ENCODE measurements at places on chromosomes 7 and 10.

DNA sequence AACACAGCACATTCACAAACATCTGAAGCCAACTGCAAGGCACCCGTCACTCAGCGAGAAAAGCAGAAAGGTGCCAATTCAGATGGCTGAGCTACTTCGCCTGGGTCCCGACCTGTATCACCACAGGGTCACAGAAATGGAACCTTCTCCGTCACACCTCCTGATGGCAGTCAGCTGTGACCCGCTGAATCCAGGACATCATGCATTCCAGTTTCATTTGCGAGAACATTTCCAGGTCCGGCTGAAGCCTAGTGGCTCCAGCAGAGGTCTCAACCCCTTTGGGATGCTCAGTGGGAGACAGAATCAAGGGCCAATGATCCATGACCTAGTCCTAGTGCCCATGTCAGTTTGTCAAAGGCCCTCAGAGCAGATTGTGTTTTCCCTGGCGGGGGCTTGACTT, 193.6 kb upstream of the KLF14 start:
- peak; percentile 1 for DNase-seq

DNA sequence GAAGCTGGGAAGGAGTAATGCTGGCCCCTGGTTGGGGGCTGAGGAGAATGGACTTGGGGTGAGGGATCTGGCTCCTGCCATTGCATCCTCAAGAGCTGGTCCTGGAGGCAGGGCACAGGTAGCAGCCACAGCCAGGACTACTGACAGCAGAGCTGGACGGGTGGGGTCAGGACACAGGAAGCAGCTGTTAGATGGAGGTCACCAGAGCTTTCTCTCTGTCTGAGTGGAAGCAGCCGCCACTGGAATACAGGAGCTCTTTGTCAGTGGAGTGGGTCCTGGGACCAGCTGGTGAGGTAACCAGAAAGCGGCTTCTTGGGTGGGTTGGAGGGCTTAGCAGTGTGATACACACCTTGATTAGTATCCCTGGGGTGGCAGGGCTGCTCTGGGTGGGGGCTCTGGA, 58.1 kb upstream of the AQP1 start:
- DNase-seq = no peak

DNA sequence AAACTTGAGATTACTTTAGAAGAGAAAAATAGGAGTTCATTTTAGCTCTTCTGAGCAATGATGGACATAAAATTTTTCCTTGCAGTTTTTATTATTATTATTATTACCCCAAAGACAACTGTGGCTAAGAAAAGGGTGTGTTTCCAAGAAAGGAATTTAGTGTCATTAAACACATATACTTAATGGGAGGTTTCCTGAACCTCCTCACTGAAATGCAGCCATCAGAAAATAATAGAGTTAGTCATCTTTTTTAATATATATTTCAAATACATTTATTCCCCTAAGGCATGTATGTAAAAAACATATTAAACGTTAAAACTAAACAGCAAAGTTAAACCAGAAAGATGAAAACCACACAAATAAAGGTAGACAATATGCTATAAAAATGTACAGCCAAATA, 66.8 kb downstream of the CRPPA start:
- DNase-seq = no peak

- no peak for DNase-seq
Observed at GRCh38 chr7:36062154-36062815, 90.8 kb upstream of the EEPD1 start.

GRCh38 chr7:69276011-69276729, 322.1 kb upstream of the AUTS2 start:
- no peak for DNase-seq

DNA sequence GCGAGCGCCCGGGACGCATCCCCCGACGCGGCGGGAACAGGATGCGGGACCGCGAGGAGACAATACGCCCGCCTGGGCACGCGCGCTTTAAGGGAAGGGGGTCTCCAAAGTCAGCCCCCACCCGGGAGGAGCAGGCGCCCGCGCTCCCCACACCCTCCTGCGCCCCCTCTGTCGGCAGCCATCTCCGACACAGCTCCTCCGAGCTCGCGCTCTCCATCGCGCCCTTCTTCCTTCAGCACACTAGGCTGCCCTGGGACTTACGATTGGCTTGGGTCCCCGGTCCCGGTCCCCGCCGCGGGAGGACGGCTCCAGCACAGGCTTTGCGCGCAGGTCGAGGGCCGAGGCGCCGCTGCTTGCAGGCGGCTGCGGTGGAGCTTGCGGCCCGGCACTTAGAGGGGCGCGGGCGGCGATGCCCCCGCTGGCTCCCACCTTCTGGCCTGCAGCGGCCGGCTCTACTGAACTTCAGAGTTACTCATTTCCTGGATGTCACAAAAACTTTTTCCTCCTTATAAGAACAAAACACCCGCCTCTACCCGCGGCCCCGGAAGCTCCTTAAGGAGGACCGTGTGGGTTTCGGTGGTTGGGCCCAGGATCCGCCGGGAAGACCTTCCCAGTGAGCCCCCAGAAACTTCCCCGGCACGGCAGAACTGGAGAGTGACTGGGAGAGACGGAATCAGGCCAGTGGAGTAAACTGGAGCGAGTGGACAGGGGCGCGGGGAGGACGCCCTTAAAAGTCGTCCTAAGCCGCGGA, at the start of gene ITPRIP:
Gene ITPRIP (minus strand): TSS at position 481 of the 751 bp plus-strand sequence. CDS start 22,414 bp downstream, outside the sequence.
- peak; percentile 84 for DNase-seq

DNA sequence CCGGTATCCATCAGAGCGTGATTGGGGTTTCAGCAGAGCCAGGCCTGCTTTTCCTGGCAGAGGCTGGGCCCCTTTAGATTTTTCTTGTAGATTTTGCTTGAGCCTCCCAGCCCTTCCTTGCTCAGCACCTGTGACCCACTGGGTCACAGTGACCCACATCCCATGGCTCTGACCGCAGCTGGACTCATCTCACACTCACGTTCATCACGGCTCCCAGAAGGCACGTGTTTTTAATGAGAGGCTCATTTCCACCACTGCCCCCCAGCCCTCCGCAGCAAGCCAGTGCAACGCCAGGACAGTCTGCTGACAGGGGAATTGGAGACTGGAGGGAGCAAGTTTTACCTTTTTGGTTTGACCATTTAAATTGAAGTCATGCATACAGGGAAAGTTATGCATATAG, 155.7 kb downstream of the CUX1 start:
- DNase-seq = no peak

DNA sequence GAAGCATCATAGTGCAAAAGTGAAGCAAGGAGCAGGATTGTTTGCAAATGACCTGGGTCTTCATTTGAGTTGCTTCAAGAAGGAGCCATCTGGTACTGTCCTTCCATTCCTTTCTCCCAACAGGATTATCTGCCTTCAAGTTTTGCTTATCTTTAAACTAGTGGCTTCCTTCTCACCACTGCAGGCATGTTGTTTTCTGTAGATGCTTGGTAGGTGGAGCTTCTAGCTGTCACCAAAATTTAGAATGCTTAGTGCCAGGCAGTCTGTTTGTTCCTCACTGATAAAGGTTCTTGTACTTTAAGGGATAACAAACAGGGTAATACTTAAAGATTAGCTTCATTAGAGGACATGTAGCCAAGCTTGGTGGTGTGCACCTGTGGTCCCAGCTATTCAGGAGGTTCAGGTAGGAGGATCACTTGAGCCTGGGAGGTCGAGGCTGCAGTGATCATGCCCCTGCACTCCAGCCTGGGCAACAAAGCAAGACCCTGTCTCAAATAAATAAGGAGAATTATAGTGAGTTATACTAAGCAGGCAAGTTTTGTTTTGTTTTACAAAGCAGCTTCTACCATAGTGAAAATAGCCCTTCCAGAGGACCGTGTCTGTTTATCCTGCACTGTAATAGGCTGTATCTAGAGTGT, 5.7 kb downstream of the ARL5B start:
- no peak for DNase-seq

GRCh38 chr10:79397575-79398303, 47.7 kb downstream of the ZCCHC24 start:
- no peak for DNase-seq

- no peak for DNase-seq
Observed at GRCh38 chr10:125482637-125483036, 200.3 kb downstream of the TEX36 start.

GRCh38 chr10:119940487-119940886, 48.0 kb downstream of the SEC23IP start:
- DNase-seq = no peak

- DNase-seq = no peak
Observed at GRCh38 chr7:87507446-87507845, 32.0 kb upstream of the ABCB4 start.

DNA sequence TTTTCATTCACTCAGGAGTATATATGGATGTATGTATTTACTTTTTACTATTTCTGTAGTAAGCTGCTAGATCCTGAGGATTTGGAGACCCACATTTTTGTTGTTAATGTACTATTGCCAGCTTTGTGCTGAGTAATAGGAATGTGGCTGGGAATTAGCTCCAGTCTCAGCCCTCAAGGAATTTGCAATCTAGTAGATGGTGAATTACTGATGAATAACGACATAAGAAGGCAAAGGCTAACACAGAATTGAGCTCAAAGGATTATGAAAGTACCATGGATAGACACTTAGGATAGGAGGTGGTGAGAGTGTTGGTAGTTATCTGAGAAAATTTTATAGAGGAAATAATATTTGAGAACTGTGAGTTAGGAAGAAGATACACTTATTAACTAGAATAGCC, 19.9 kb downstream of the CASD1 start:
- DNase-seq = no peak

DNA sequence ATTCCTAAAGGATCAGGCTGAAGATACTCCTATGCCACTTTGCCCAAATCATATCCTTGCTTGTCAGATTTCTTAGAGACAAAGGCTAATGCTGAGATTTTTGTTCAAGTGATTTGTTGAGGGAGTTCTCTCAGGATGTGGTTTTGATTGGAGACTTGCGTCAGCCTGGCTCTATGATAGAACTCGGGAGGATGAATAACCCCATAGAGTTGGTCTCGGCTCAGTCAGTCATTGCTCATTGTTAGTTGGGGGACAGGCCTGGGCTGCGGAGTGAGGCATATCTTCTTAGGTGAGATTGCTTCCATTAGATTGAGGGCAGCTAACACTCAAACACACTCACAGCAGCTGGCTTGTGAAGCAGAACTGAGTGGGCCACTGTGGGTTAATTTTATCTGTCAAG, 203.4 kb downstream of the KIF20B start:
- peak; percentile 10 for DNase-seq

DNA sequence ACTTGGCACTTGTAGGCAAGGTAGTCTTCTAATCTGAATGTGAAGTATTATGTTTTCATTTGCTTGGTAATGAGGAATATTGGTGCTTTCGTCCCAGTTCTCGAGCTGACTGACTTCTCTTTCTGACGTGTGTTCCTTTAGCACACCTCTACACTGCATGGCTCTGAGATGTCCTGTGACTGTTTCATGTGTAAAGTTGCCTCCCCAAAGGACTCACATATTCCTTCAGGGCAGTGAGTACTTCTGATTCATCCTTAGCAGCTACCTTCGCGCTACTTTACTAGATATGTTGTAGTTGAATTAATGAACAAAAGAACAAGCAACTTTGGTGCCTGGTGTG, 113.7 kb downstream of the EGFR start:
- DNase-seq = no peak

DNA sequence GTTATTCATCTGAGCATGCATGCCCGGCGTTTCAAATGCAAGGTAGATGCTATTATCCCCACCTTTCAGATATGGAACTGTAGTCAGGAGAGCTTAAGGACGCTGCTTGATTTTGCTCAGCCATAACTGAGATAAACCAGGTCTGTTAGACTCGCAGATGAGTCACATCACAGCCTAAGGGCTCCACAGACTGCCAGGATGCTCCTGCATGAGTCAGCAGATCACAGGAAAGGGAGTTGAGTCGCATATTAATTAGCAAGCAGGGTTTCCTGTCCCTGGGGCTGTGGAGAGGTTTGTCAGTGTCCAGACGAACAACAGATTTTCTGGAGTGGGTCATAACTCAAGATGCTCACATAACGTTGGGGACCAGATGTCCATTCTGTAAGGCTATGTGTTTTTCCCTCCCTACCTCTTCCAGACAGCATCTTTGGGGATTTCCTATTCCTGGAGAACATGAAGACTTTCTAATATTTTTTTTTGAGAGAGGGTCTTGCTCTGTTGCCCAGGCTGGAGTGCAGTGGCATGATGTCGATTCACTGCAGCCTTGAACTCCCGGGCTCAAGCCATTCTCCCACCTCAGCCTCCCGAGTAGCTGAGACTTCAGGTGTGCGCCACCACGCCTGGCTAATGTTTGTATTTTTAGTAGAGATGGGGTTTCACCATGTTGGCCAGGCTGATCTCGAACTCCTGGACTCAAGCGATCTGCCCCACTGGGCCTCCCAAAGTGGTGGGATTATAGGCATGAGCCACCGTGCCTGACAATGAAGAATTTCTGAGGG, 36.7 kb downstream of the PFKFB3 start:
- peak; percentile 87 for DNase-seq

DNA sequence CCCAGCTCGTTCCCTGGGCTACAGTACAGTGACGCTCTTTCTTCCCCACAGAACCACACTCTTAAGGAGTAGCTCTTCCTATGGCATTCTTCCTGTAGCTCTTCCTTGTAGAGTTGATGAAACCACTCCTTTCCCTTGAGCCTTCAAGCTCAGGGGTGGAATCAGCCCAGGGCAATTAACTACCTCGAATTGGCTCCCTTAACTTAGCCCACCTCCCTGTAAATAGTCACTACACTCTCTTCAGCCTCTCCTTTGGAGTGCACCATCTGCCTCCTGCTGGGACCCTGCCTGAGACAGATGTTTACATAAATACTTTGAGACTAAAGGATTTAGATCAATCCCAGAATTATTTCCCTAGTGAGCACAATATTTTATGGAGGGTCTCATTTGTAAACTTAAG, 537.8 kb upstream of the AUTS2 start:
- no peak for DNase-seq

- no peak for DNase-seq
Observed at GRCh38 chr7:137328373-137329120, 15.0 kb downstream of the PTN start.

GRCh38 chr7:43834463-43835251, 34.7 kb downstream of the MRPS24 start:
- peak; percentile 62 for DNase-seq

DNA sequence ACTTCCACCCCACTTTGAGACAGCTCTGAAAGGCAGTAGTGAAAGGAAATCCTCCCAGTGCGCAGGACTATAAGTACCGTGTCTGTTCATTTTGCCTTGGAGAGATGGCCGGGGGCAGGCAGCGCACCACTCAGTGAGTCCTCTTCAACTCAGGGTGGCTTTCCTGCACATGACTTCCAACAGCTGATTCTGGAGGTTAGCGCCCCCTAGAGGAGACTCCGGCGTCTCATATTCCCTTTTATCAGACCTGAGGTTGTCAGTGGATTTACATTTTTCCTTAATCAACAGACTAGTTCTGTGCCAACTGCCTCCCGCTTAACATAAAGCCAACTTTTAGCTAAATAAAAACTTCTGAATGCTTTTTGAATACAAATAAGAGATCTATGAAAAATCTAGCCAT, 101.0 kb downstream of the HERPUD2 start:
- DNase-seq = peak; percentile 46

GRCh38 chr7:75573477-75574019, 81.4 kb downstream of the SPDYE5 start:
- no peak for DNase-seq

GRCh38 chr7:70624500-70625103, 507.3 kb upstream of the GALNT17 start:
- no peak for DNase-seq

DNA sequence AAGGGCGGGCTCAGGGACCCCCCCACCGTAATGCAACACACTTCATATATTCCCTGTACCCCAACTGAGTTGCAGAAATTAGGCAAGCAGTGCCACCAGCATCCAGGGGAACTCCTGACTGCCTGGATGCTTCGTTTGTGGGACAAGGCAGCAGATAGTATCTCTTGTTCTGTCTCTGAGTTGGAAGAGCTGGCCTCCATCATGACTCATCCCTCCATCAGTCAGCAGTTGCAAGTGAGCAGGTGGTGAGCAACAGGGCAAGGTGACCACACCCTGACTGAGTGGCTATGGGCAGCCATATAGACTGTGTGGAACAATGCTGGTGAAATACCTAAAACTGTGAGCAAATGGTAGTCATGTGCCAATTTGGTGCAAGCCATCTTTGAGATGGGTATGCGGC, 22.8 kb upstream of the ADAMTS14 start:
- DNase-seq = no peak
